Activated naive CD4-positive, alpha-beta T cell treated with anti-CD3 and anti-CD28 coated beads for 36 hours (primary cell): ENCODE measurements at places on chromosomes 7 and 10. TPM values are rescaled to one million over a fixed set of nuclear protein-coding genes. Genes with fewer than 3 reads are reported as not detected.

The TCERG1L gene
- not detected for total RNA-seq

DNA sequence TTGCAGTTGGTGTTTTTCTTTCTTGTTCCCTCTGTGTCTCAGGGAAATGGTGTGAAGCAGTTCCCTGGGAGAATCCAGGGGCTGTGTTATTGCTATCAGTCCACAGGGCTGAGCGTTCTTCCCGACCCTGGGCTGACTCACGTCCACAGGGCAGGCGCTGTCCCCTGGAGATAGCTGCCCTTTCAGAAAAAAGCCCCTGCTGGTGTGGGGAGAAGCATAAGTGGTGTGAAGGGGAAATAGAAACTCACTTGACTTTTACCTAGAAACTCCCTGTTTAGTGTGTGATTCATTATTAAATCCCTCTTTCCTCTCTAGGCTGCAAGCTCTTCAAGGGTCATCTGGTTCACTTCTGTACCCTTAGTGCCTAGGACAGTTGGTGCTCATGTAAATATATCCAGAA lies 63.3 kb upstream of the SMNDC1 start:
- peak; percentile 40 for DNase-seq

GRCh38 chr7:126445991-126446390 lies 806.8 kb downstream of the GRM8 start:
- no peak for DNase-seq

DNA sequence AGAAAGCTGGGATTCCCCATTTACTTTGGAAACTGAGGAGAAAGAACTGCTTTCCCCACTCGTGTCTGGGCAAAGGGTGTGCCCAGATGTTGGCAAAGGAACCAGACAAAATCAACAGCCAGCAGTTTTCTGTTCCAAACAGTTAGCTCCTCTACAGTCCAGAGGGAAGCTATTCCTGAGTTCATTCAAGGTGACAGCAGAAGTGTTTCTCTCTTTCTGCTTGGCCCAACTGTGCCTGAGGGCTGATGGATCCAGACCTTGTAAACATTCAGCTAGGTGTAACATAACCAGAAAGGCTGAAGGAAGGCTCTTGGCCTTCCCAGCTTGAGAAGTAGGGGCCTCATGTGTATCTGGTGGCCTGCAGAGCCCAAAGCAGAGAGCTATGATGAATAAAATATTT lies 7.0 kb upstream of the ALDH18A1 start:
- no peak for DNase-seq

DNA sequence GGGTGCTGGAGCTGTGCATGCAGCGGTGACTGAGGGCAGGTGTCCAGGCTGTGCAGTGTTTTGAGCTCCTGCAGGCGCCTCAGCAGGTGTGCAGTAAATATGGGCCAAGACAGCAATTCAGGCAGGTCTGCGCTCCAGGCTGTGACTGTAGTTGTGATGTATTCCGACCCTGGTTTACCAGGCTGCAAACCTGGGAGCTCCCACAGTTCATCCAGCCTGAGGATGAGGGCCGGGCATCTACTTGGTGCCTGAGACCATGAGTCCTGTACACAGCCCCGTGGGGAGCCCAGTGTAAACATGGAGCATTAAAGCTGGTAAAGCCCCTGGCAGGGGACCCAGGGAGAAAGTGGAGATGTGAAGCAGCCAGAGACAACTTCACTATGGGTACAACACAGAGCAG lies 82.8 kb downstream of the VOPP1 start:
- no peak for DNase-seq

DNA sequence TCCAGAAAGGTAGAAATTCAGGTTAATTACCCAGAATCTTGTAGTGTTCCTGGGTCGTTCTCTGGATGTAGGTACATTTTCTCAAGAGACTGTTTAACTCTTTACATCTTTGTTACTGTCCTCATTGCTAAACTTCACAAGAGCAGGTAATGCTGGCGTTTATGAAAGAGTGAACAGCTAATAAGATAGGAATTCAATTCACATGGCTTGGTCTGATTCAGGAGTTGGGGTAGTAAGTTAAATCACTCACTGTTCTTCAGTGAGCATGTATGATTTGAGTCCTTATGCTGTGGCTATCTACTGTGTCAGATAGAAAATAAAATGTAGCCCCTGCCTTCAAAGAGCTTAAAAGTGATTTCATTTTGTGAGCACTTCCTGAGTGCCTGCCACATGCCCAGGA lies 480.0 kb downstream of the LRMDA start:
- DNase-seq, result no peak

- DNase-seq, result no peak
Observed at GRCh38 chr10:116437076-116437692, 9.5 kb downstream of the PNLIPRP3 start.

The NKX1-2 gene
- not detected for total RNA-seq

The ZNF365 gene
- total RNA-seq, result 0.10 TPM

GRCh38 chr7:112798274-112799159 lies 8.3 kb upstream of the TMEM168 start:
- no peak for DNase-seq

GRCh38 chr10:689452-690371 lies at the start of gene DIP2C:
Gene DIP2C, minus strand, starts transcription at chr10:689668. Its CDS starts 90 bp downstream, at chr10:689578.
- DNase-seq, result no peak

GRCh38 chr10:86400705-86401587 lies 34.4 kb upstream of the GRID1 start:
- peak; percentile 79 for DNase-seq

DNA sequence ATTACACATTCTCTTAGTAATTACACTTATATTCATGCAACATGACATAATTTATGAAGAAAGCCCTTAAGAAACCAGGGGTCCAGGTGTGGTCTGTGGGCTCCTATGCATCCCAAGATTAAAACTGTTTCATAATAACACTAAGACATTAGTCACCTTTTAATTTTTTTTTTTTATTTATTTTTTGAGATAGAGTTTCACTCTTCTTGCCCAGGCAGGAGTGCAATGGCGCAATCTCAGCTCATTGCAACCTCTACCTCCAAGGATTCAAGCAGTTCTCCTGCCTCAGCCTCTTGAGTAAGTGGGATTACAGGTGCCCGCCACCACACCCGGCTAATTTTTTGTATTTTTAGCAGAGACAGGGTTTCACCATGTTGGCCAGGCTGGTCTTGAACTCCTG lies 12.5 kb downstream of the GDI2 start:
- DNase-seq, result no peak

The ZNF467 gene
- 0.93 TPM for total RNA-seq

DNA sequence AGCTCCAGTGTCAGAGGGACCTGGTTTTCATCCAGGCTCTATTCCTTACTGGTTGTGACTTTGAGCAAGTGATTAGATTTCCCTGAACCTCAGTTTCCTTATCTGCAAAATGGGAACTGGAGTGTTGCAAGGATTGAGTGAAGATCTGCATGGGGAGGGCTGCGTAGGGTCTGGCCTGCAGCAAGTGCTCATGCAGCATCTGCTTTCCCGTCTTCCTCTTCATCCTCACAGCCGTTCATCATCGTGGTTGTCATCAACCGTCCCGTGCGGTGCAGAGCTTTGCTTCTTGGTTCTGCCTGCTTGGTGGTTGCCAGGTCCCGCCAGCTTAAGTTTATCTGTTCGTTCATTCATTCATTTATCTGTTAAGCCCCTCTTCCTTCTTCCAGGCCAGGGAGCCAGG lies 135.0 kb downstream of the GRK5 start:
- DNase-seq, result no peak

- DNase-seq, result no peak
Observed at GRCh38 chr10:79498291-79498829, 14.0 kb upstream of the EIF5AL1 start.

DNA sequence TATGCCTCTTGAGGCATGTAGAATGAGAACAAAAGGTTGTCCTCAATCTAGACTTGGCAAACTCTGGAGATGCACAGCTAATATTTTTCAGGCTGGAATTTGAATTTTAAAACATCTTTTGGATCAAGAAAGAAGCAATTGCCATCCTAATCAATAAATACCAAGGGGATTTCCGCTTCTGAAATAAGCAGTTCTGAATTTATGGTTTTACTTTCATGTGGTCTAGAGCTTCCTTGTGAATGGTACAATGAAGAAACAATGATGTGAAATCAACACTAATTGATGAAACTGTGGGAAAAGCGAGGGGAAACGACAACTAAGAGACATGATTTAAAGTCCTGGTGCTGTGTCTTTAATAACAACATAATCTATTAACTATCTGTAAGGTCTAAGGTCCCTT lies 1202.7 kb downstream of the SORCS3 start:
- no peak for DNase-seq

- no peak for DNase-seq
Observed at GRCh38 chr7:158472596-158472995, 115.0 kb downstream of the PTPRN2 start.
